Hematopoietic multipotent progenitor cell treated with erythropoietin and hydrocortisone succinate and interleukin-3 and kit ligand, for 15 days (in vitro differentiated cells): ENCODE measurements at places on chromosomes 5 and 9.

DNA sequence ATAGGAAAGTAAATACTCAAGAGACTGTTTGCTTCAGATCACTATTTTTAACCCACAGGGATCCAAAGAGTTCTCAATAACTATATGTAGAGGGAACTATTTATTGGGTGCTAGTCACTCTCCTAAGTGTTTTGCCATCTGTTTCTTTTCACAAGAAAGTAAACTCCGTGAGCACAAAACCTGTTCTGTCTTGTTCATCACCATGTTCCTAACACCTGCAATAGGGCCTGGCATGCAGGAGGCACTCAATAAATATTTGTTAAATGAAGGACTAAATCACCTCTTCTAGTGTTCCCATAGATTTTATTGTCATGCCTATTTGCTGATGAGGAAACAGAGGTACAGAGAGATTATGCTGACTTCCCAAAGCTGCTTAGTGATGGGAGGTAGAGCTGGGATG is 118.2 kb downstream of the VCAN start:
- no peak for DNase-seq

DNA sequence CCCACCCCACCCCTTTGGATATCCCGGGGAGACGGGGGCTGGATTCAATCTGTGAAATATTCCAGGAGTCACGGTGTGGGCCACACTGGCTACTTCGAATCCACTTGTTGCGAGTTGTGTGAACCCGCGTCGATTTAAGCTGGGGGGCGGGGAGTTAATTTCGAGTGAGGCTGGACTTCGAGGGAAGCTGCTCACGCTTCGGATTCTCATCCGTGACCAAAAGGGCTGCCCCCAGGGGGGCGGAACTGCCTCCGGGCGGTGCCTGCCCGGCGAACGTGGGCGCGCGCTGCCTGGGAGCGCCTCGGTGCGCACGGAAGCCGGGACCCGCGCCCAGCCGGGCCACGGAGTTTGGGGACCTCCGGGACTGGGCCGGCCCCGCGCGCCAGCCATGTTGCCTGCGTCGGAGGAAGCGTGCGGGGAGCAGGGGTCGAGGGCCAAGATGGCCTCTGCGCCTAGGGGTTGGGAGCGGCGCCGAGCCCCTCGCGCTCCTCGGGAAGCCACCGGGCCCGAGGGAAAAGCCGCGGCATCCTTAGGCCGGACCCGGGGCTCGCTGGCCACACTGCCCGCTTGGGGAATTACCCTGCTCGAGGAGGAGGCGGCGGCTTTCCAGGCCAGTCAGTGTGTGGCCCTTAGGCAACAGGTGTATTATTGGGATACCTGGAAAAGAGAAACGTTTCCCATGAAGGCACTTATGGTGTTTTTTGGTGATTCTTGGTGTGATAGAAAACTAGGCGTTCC is 975 bp downstream of the OCLN start:
- no peak for DNase-seq

GRCh38 chr9:8784838-8785237 is 985.3 kb upstream of the DMAC1 start:
- DNase-seq: no peak

GRCh38 chr9:134661299-134661698 is 19.7 kb downstream of the COL5A1 start:
- DNase-seq: no peak

DNA sequence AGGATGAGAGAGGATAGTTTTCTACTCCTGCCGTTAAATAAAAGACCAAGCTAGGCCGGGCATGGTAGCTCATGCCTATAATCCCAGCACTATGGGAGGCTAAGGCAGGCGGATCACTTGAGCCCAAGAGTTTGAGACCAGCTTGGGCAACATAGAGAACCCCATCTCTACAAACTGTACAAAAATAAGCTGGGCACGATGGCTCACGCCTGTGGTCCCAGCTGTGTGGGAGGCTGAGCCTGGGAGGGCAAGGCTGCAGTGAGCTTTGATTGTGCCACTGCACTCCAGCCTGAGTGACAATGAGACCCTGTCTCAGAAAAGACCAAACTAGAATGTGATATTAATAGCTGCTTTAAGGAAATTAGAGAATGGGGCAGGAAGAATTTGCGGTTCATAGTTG is 158.4 kb downstream of the NIPBL start:
- DNase-seq: no peak
